ENCODE measurements at places on chromosomes 11 and 22.
A peak's percentile ranks its signal among the peaks of the same experiment; 100 is the strongest.

GRCh38 chr11:114052160-114052559, 7.4 kb upstream of the ZBTB16 start:
- DNase-seq, result no peak

DNA sequence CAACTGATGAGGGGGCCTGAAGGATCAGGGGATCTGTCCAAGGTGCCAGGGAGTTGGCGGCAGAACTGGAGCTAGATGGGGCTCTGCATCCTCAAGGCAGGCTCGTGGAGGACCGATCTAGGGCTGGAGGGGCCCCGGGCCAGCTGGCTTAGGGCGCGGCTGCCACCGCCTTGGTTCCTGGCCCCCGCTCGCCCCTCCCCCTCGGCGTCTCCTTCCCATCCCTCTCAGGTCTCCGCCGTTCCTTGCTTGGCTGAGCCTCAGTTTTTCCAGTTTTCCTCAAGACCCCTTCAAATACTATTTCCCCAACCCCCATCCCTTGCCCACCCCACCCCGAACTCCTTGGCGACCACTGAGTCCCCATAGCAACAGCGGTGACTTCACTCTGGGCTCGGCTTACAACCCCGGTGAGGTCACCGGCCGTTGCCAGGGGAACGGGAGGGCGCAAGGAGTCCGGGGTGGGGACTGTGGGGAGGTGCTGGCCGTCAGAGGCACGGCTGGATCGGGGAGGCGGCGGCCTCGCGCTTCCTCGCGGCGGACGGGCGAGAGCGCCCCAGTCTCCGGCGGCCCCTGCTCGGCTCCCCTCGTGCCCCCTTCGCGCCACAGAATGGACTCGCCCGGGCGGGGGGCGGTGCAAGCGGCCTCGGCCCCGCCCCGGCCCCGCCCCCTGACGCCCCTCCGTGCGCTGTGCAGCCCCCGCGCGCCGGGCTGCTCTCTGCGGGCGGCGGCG, 7.5 kb downstream of the FREY1 start:
- peak; percentile 97 for DNase-seq

DNA sequence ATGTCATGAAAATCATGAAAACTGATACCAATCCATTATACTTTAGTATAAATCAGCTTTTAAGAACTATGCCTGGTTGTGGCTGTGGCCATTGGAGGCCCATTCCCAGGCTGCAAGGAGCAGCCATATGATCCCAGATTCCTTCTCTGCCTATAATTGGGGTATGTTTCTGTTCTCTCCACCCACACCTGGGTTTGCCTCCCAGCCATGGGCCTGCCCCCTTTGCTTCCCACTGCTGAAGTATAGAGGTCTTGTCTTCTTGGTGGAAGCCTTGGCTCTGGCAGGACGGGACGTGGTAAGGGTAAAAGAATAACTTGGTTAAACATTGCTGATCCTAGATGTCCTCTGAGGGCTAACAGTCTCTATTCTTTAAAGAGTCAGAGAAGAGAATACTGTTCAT, 2.4 kb downstream of the MICAL2 start:
- no peak for DNase-seq

GRCh38 chr11:17564687-17565042, 17.6 kb downstream of the OTOG start:
- DNase-seq, result no peak

DNA sequence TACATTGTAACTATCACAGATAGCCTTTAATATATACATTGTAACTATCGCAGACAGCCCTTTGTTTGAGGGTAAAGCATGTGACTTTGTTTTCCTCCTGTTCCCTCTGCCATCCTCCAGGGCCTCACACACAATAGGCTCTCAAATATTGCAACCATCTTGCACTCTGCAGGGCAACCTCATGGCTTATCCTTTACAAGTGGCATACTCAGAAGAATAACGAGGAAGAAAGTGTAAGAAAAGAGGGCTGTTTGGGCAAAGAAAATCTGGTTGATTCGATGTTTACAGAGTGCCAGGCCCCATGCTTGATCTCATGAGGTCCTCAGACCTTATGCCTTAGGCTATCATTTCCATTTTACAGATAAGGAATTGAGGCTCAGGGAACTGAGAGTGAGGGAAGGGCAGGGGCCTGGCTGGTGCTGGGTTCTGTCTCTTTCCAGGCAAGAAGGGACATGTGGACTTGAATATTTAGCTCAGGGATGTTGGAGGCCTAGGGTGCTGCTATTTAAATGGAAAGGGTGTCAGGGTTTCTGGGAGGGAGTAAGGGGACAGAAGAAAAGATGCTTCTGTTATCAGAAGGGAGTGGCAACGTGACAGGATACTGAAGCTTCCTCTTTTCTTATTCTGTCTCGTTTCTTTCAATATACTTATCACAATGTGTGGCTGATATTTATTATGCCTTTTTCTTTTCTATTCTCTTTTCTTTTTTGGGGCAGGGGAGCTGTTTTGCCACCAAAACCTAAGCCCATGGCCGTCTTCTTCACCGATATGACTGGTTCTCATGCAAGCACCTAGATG, 1.1 kb upstream of the SAMM50 start:
- DNase-seq, result no peak

GRCh38 chr22:20086101-20086599, 6.1 kb downstream of the DGCR8 start:
- no peak for DNase-seq

DNA sequence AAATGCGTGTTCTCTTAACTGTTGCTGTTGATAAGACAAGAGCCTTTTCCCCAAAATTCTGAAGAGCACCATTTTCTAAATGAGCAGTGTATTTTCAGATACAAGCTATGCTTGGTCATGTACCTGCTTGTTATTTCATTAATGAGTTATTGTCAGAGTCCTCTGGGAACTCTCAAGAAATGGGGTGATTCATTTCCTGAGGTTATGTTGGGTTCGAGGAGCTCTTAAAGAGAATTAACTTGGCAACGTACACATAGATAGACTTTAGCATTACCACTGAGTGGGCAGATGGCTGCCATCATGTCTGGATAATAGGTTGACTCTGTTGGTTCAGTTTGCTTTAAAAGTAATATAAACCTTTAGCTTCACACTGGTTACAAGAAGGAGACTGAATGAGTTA, 87.9 kb upstream of the SORL1-AS1 start:
- no peak for DNase-seq

- DNase-seq, result no peak
Observed at GRCh38 chr11:118000850-118001228, 14.6 kb downstream of the IL10RA start.

Data from AG08396 (cell line).